ENCODE measurements at places on chromosomes 7 and 10.

DNA sequence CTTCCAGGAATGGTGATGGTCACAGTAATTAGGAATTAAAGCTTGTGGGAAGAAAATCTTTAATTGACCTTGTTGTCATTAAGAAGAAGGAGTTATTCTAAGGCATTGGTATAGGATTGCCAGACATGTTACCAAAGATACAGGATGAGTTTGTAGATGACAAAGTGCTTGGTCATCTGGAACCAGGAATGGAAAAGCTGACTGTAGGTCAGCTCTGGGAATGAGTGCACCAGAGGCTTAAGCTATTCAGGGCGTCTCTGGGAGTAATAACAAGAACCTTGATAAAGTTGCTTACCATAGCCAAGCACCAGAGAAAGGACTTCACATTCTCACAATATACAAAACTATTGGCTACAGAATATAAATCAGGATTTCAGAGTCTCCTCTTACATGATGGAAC is 89.0 kb downstream of the PHTF2 start:
- DNase-seq: no peak

- no peak for DNase-seq
These were observed 28.2 kb downstream of the COL26A1 start for GRCh38 chr7:101390901-101391301.

DNA sequence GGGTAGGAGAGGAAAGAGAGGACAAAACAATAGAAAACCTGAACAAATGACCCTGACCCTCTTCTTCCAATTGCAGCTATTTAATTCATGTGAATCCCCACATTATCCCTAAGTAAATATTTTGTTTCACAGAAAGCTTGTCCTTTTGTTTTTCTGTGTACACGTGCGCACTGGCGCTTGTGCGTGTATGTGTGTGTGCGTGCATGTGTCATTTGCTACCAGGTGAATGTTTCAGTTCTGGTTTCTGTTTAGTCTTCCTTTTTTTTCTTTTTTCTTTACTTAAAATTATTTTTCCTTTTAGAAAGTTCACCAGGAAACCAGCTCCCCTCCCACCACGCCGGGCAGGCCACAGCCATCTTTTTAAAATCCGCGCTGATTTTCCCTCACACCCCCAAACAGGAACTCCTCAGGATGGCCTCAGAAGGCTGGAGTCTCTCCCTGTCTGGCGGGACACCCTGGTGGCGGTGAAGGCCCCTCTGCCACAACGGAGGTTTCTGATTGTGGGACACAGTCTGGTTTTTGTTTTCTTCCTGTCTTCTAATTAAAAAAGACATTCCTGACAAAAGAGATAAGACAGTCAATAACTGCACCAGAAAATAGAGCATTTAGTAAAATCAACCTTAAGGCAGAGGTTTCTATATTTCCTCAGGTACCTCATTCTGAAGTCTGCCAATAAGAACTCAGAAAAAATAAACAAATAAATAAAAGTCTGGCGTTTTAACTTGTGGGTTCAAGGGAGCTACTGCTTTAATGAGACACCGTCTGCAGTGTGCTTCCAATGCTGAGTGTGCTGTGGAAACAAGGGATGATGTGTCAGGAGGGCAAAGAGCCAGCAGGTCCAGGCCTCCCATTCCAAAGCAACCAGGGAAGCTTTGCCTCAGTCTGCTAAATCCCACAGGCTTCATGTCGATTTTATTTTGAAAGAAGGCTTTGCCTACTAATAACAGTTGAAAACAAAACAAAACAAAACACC is 17.4 kb downstream of the IRF5 start:
- no peak for DNase-seq

- DNase-seq: no peak
These were observed 171.4 kb downstream of the SFMBT2 start for GRCh38 chr10:7239312-7239985.

GRCh38 chr10:24370877-24371276 is 161.9 kb downstream of the KIAA1217 start:
- DNase-seq: no peak

- no peak for DNase-seq
These were observed 6.5 kb upstream of the PGAM2 start for GRCh38 chr7:44071726-44072363.

DNA sequence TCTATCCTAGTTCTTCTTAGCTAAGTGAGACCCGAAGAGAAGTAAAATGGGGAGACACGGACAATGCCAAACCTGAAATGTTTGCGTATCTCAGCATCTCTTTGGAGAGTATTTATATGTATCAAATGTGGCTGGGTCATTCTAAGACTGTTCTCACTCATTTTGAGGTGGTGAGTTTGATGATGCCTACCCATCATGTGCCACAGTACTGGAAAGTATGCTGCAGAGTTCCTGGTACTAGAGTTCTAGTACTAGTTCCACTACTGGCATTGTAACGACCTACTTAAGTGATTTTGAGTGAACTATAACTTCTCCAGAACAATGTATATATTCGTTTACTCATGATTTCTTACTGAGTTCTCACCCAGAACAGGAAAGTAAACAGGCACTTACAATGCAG is 41.9 kb downstream of the ARMC3 start:
- no peak for DNase-seq

GRCh38 chr7:108063520-108063933 is 60.6 kb upstream of the LAMB1 start:
- DNase-seq: no peak

DNA sequence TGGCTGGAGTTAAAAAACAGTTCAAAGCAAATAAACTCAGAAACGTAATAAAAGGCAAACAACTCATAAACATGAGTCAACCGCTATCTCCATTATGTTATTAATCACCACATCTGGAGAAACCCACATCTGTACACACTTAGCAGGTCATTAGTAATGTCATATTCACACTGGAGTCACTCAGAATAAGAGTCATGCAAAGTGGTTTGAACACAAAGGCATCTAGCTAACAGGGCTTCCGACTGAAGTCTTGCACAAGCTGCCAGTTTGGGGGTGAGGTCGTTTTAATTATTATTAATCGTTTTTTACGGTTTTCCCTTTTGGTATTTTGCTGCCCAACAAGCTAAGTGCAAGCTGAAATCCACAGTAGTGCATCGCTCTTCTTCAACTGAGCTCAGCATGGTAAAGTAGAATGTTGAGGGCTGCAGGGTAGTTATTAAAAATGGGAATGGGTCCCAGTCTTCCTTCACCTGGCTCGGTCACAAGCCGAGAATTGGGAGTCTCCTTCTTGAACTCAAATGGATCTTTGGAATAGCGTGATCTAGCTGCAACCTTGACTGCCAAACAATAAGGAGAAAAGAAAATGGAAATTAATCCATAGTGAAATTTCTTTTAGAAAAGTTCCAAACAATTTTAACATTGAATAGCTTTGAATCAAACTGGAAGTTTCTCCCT is 663.5 kb downstream of the KCNMA1 start:
- no peak for DNase-seq

GRCh38 chr10:6050801-6051445 is 11.2 kb downstream of the IL2RA start:
- no peak for DNase-seq

DNA sequence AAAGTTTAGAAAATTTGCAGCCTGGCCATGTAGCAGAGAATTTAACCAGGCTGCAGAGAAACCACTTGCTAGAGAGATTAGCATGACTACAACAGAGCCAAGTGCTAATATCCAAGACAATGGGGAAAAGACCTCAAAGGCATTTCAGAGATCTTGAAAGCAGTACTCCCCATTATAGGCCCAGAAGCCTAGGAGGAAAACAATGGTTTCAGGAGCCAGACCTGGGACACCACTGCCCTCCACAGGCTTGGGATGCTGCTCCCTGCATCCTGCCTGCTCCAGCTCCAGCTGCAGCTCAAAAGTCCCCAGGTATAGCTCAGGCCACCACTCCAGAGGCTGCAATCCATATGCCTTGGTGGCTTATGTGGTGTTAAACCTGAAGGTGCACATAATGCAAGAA is 101.5 kb upstream of the TMEM72 start:
- DNase-seq: no peak

GRCh38 chr10:5951167-5951711 is 26.1 kb downstream of the IL15RA start:
- DNase-seq: no peak

DNA sequence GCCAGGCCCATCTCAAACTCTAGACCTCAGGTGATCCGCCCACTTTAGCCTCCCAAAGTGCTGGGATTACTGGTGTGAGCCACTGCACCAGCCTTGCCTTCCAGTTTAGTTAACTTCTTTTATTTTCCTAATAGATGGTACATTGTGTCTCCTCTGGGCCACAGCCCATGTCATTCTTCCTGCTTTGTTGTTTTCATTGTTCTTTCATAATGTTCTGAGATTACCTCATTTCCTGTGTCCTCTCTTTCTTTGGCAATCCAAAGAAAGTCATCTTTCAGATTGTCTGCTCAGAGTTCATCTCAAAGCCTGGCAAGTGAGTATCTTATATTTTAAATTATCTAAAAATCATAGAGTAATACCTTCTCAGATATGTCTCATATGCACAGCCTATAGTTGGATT is at the start of gene OLAH:
OLAH (plus strand) TSS at position 270 of the 400 bp plus-strand sequence. CDS start 3,346 bp downstream, outside the sequence.
- no peak for DNase-seq

DNA sequence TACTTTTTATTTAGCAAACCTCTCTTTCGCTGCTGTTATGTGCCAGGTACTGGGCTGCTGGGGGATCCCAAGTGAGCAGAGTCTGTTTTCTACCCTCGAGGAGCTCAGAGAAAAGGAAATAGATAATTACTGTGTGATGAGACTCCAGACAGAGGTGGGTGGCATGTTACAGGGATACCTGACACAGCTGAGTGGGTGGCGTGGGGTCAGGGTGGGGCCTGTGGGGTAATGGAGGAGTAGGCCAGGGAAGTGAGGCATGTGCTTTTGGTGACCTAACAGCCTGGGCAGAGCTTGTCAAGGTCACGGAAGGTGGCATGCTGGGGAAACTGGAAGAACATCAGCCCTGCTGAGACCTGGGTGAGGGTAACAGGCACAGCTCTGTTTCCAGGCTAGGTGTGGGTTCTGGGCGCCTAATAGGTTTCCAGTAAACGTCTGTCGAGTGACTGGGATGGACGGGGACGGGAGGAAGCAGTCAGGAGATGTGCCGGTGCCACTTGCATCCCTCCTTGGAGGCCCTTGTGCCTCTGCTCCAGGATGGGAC is 36.5 kb upstream of the MMD2 start:
- no peak for DNase-seq

- no peak for DNase-seq
These were observed 77.1 kb downstream of the ABCC2 start for GRCh38 chr10:99859585-99859984.

DNA sequence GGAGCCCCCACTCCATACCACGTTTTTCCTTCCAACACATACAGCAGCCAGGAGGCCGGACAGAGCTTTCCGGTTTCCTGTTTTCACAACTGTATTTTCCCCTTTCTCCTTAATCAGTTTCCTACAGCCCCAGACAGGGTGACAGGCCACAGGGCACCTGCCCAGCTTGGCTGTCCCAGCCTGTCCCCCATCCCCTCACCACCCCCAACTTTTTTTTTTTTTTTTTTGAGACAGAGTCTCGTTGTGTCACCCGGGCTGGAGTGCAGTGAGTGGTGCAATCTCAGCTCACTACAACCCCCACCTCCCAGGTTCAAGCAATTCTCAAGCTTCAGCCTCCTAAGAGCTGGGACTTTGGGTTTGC is 10.3 kb upstream of the HSPB1 start:
- DNase-seq: no peak

- no peak for DNase-seq
These were observed 994.9 kb downstream of the REEP3 start for GRCh38 chr10:64515970-64516699.

- no peak for DNase-seq
These were observed 675.3 kb downstream of the INHBA start for GRCh38 chr7:41027428-41028115.

GRCh38 chr10:24869354-24870015 is 82.9 kb downstream of the PRTFDC1 start:
- DNase-seq: no peak

GRCh38 chr10:92695679-92696605 is 6.2 kb downstream of the HHEX start:
- DNase-seq: no peak

DNA sequence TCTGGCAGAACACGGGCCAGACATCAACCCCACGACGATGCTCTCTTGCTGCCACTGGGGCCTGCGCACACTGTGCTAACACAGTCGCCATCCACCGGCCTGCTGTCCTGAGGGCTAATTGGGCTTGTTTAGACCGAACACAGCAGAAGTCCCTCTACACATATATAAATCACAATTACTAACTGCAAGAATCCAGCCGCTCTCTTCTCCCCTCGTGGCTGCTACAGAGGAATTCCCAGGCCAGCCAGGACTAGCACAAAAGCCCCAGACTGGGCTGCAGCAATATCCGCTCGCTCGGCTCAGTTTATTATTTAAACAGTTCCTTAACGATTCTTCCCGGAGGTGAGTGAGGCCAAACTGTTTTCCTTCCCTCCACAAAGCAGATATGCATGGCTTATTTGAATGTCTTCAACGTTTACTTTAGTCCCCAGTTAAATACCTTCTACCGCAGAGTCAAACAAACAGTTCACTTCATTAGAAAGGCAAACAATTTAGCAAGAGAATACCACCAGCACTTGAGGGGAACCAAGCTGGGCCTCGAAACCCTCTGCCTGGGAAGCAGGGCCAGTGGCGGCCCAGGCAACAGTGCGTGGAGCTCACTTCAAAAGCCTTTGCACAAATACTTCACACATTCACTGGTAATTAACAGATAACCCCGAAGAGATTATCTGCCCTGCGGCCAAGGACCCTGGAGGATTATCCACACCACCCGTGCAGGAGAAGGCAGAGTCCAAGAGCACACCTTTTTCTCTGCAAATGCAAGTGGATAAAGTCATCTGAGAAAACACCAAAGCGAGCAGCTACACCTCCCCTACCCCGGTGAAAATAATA is 145.3 kb downstream of the GLI3 start:
- no peak for DNase-seq

DNA sequence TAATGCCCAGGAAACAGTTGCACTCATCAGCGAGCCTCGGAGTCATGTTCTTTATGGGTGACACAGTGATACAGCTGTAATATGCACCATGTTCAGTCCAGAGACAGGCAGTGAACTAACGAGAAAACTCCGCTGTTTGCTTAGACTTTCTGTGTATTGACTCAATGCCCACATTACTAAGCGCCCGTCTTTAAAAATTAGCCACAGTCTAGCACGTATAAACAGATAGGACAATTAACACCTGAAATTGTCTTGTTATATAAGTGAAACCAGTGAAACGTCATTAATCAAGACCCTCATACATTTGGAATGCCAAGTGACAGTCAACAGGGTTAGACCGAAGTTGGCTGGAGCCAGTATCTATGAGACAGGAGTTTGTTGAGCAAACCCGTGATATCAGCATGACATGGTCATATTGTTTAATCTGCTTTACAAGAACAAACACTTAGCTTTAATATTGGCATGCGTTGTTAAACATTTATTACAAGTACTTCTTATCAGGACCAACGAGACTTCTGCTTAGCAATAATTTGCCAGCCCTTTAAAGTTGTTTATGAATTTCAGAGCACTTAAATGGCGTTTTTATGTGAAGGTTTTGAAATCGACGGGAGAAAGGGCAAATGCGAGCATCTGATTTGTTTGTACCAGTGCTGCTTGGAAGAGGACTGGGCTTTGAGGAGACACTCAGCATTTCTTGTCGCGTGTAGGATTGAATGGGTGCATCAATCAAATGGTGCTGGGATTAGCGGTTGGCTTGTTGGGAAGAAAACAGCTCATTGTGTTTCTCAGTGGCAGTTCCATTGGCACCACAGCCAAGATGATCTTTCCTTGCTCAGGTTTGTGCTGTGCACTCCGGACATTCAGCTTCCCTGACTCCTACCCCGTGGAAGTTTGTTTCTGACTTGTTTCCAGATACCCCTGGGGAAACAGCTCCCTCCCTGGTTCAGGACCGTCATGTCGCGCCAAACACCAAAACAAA is 56.3 kb downstream of the CAMK1D start:
- no peak for DNase-seq

All from SK-N-MC (cell line).